ENCODE measurements at places on chromosomes 4 and X. TPM values are rescaled to one million over a fixed set of nuclear protein-coding genes. Genes with fewer than 3 reads are reported as not detected.

The BGN gene
- total RNA-seq = 0.17 TPM

DNA sequence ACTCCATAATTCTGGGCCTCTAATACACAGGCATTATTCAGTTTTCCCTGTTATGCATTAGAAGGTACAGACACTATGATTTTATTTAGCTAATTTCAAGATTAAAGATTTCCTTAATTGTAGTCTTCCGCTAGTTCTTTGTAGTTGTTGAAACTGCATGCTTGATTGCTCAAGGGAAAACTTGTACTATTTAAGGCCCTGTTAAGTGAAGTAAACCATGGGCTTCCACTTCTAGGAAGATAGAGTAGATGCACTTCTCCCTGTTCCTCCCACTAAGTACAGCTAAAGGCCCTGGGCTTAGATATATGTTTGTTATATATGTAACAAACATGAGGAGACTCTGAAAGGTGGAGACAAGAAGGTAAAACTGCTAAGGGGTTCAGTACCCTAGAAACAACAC is 215.8 kb upstream of the LEF1 start:
- peak; percentile 60 for DNase-seq

GRCh38 chr4:121822796-121823504 is 733 bp downstream of the CCNA2 start:
- DNase-seq = no peak

The EDA2R gene
- total RNA-seq = 6.3 TPM

GRCh38 chrX:63751481-63751880 is 33.5 kb downstream of the ARHGEF9 start:
- no peak for DNase-seq

The VSIG4 gene
- not detected for total RNA-seq

GRCh38 chrX:42739258-42739657 is 38.7 kb downstream of the PPP1R2C start:
- no peak for DNase-seq

The NAP1L5 gene
- 8.1 TPM for total RNA-seq

DNA sequence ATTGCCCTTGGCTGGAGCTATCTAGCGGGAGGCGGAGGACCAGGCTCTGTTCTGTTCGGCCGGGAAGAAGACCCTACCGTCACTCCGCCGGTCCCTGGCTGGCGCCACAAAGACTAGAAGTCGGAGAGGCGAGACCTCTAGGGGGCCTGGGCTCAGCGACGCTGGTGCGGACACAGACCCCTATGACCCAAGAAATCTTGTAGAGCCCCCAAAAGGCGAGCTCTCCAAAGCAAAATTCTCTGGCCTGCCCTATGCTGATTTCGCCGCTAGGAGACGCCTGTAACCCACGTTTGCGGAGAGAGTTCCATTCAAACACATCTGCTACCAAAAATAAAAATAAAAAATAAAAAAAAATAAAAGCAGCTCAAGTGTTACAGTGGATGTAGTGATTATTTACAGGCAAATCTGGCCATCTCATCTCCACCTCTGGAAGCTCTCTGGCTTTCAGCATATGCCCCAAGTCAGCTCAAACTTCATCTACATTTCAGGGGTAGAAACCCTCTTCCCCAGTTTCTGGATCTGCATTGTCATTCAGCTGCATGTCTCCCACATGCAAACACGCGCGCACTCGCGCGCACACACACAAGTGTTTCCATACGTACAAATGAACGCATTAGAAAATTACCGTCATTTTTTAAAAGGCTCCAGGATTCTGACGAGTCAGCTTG is 2.4 kb upstream of the PCDH10 start:
- peak; percentile 33 for DNase-seq

DNA sequence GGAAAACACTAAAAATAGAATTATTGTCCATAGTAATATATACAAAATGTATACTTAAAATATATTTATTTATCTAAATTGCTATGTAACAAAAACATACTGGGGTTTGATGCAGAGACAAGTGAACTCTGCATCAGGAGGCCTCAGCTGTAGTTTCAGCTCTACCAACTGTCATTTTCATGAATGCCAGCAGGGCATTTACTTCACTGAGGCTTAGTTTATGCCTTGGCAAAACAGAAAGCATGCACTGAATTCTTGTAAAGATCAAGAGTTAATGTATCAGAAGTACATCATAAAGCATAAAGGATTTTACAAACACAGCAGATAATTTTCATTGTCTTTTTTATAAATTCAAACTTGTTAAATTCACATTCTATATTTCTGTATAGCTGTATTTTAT is 577.0 kb downstream of the C4orf33 start:
- no peak for DNase-seq

The FAM241A gene
- total RNA-seq = 1.4 TPM

The PLCXD1 gene
- 10.4 TPM for total RNA-seq

- DNase-seq = peak; percentile 66
Measured at GRCh38 chr4:17665346-17665745, 50.9 kb downstream of the MED28 start.

- DNase-seq = no peak
Measured at GRCh38 chrX:119682019-119682989, 10.7 kb downstream of the SEPTIN6 start.

The ING2 gene
- total RNA-seq = 10.4 TPM

- no peak for DNase-seq
Measured at GRCh38 chr4:82798168-82799005, at the start of gene SCD5. Gene SCD5, minus strand, starts transcription at chr4:82798796. Its CDS starts 259 bp downstream, at chr4:82798537.

The VCX gene
- total RNA-seq = not detected

GRCh38 chr4:11106759-11107158 is 321.9 kb downstream of the HS3ST1 start:
- DNase-seq = no peak

DNA sequence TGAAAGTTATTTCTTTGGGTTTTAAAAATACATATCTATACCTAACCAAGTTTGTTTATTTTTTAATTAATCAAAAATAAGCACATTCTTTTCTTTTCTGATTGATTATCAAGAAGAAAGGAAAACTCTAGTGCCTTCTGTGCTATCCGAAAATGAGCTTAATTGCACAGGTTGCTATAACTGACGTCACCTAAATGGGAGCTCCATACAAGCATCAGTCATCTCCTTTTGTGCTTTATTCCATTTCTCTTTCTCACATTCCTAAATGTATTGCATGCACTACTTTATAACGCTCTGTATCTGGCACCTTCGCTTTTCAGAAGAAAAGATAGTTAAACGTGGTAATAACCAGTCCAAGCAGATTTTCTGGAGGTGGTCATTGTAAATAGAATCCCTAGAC is 675.0 kb downstream of the STPG2 start:
- DNase-seq = no peak

DNA sequence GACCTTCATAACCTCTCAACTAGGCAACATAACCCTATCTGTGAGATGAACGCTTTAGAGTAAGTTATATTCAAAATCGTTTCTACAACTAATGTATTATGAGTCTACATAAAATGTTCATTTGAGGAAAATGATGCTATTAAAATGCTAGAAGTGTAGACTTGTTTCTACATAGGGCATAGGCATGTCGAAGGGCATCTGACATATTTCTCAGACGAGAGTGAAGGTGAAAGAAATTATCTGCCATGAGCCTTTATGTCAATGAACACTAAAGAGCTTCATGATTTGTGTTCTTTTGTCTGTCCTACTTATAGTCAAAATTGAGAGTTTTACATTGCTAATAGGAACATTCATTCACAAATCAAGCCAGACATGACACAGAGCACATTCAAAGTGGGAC is 811.8 kb downstream of the RAB28 start:
- no peak for DNase-seq

DNA sequence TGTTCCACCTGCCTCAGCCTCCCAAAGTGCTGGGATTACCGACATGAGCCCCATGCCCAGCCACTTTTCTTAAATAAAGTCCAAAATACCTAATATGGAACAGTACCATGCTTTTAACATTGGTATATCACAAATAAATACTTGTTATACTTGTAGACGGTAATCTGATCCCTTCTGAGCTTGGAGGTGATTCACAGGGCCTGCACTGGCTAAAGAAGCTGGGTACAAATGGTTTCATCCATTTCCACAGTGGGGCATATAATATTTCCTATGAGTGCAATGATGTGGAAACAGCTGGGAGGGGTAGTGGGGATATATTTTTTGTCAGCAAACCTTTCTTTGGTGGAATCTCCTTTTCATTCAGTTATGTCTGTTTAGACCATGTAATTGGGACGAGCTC is 35.8 kb downstream of the PLK4 start:
- no peak for DNase-seq

DNA sequence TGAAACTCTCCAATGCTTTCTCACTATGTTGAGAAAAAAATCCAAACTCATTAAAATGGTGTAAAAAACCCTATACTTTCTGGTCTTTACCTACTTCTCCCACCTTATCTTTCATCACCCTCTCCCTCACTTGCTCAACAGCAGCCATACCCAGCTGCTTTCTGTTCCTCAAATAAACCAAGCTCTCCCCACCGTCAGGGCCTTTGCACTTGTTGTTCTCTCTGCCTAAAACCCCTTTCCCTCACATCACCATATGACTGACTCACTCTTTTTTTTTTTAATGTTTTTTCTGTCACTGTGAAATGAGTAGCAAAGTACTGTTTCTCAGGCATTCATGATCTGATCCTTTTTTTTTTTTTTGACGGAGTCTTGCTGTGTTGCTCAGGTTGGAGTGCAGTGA is 122.3 kb upstream of the TMEM164 start:
- DNase-seq = no peak

DNA sequence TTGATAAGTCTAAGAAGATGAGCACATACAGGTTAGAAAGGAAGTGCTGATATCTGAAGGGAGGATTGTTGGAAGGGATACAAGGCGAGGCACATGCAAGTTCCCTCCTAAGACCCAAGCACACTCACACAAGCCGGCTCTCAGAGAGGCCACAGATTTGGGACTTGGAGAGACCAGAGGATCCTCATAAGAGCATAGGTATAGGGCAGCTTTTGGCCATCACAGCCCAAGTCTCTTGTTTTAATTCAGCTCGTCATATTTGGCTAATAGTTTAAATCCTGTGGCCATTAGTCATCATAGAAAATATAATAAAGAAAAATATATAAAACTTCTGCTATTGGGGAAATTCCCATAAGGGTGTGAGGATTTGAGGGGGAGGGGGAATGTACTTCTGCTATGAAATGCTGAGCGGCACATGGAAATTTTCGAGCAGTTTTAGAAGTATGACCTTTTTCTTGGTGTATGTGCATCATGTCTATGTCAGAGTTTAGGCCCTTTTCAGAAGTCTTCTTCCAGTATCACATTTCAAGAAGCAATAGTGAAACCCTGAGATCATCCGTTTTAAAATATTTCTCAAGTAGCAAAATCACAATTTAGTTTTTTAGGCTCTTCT is 97.7 kb downstream of the NFKB1 start:
- no peak for DNase-seq

DNA sequence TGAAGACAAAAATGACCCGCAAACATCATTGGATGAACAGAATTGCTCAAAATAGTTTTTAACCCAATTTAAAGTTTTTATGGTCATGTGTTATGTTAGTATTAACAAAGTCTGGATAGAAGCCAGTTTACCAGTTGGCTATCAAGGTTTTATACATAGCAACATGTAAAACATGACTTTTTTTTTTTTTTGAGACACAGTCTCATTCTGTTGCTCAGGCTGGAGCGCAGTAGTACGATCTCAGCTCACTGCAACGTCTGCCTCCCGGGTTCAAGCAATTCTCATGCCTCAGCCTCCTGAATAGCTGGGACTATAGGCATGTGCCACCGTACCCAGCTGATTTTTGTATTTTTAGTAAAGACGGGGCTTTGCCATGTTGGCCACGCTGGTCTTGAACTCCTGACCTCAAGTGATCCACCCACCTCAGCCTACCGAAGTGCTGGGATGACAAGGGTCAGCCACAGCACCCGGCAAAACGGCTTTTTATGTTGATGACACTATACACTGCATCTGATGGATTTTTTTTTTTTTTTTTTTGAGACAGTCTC is 3.4 kb downstream of the SAT1 start:
- peak; percentile 57 for DNase-seq

GRCh38 chr4:184351560-184352451 is 122.5 kb downstream of the IRF2 start:
- no peak for DNase-seq

DNA sequence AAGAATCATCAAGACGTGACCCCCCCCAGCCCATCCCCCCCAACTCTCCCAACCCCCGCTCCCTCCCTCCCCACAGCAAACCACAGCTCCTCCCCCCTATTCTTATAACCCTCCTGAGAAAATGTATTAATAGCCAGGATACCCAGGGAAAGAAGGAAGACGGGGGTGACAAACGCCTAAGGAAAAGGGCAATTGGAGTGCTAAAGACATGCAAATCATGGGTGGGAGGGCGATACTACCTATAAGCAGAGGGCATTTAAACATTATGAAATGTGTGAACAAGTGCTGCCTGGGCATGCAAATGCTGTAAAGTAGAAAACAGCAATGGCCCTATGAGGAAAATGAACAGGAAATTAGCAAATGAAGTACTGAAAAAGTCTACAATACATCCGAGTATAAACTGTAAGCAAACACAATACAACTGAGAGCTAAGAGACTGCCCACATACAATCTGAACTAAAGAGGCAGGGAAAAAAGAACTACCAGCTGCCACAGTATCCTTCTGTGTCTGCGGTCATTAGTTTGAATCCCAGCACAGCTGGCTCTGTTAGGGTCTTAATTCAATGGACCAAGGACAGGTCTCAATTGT is 2.4 kb downstream of the CXXC4 start:
- peak; percentile 54 for DNase-seq

DNA sequence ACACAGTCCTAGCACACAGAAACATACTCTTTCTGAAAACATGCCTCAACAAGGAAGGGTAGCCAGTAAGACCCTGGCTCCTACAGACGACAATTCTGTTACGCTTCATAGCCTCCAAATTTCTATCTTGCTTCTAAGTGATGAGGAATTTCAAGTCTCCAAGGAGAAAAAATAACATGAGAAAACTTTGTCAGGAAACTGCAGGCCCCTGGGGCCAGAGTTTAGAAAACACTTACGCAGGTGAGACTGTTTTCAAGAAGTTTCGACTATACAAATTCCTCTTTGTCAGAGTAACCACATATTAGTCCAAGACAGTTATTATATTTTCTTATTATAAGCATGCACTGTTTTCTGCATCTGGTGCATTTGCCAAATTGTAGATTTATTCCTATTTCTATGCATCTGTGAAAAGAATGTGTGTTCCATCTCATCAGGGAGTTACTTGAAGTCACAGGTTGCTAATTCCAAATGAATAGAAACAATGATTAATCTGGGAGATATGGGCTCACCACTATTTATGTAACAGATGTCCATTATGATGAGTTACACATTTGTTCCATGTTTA is 30.3 kb upstream of the HCCS start:
- DNase-seq = peak; percentile 24

- DNase-seq = no peak
Measured at GRCh38 chr4:156193800-156194199, 240.1 kb upstream of the CTSO start.

- peak; percentile 34 for DNase-seq
Measured at GRCh38 chrX:39972340-39972739, 125.4 kb downstream of the BCOR start.

The USP26 gene
- total RNA-seq = not detected
